Left lung (tissue), 14 donors: ENCODE measurements at places on chromosomes 5 and 9. TPM values are rescaled to one million over a fixed set of nuclear protein-coding genes. Genes with fewer than 3 reads are reported as not detected.

The PCDHGA2 gene
- 3.6 TPM for total RNA-seq

The OR1Q1 gene
- not detected for total RNA-seq

DNA sequence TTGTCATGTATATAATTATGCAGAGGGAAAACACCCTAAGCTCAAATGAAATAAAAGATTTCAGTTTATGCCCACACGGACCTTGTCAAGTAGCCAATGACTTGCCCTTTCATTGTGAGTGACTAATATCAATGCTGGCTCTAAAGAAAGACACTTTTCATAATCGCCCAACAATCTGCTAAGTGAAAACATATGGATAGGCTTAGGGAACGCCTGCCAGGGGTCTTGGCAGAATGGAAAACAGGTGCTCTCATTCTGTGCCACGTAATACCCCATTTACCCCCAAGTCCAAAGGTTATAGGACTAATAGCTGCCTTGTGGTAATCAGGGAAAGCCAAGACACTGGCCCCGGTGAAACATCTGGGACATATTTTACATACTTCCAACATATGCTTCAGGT lies 157.7 kb downstream of the SLF1 start:
- no peaks in the 10 kb centered on the region for H3K27me3 ChIP-seq
- H3K4me1 ChIP-seq: no peaks in the 10 kb centered on the region
- H3K4me3 ChIP-seq: no peak overlapping the region
- no peak overlapping the region for H3K27ac ChIP-seq
- DNase-seq: no peak

The OTP gene
- total RNA-seq: not detected

DNA sequence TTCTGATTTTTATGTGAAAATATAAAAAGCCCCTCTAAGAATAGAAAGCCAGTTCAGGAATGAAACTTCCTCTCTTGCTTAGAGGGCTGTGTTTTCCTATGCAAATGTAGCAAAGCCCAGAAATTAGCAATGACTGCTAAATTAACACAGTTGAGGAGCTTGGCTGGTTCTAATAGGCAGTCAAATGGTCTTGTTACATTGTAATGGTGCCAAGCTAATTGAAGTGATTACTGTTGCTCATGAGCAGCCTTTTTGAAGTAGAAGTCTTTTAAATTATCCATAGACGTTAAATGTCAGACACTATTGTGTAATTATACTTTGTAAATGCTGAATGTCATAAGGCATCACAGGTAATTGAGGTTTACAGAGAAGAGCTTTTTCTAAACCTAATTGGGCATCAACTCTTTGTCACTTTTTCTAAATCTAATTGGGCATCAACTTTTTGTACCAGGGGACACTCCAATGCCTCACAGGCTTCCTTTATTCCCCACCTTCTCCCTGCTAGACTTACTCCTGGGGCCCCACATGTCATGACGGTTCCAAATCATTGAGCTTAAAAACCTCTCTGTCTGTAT lies 229.1 kb downstream of the PSAT1 start:
- no peak overlapping the region for H3K27ac ChIP-seq
- DNase-seq: no peak
- no peaks in the 10 kb centered on the region for H3K36me3 ChIP-seq
- no peaks in the 10 kb centered on the region for H3K27me3 ChIP-seq
- no peaks in the 10 kb centered on the region for H3K4me1 ChIP-seq

DNA sequence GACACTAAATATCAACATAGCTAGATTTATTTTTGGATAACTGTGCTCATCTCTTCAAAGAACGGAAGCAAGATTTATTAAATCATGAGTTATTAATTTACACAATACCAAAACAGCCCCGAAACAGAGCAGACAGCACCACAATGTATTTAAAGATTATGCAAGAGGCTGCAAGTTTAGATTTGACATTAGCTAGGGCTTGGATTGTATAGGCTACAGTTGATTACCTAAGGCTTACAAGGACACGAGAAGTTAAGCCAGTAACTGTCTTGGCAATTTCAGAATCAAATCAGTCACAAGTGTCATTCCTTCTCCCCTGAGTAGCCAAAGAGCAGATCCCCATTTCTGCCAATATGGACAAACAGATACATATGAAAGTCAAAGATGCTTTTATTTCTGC lies 152.6 kb downstream of the MED27 start:
- no peak overlapping the region for H3K4me3 ChIP-seq
- no peaks in the 10 kb centered on the region for H3K27me3 ChIP-seq
- no peak overlapping the region for H3K27ac ChIP-seq
- no peaks in the 10 kb centered on the region for H3K36me3 ChIP-seq
- no peaks in the 10 kb centered on the region for H3K4me1 ChIP-seq

DNA sequence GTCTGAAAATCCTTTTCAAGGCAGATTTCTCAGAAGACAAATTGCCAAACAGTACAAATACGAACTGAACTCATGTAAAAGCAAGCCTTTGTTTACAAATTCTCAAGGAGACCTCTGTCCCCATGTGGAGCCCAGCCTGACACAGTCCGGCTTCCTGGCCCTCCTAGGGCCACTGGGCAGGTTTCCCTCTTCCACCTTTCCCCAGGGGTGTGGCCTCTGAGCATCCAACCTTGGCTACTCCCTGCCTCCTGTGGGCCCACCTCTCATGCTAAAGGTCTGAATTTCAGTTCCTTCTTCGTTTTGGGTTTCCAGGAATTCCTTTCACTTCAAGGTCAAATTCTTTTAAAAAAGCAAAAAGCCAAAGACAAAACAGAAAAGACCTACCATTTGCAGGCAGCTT lies 10.1 kb downstream of the DAP start:
- no peak for DNase-seq
- no peak overlapping the region for H3K4me3 ChIP-seq
- no peak overlapping the region for H3K27ac ChIP-seq
- H3K27me3 ChIP-seq: no peaks in the 10 kb centered on the region
- no peaks in the 10 kb centered on the region for H3K4me1 ChIP-seq
- H3K36me3 ChIP-seq: no peaks in the 10 kb centered on the region

- no peak for DNase-seq
- H3K27me3 ChIP-seq: no peaks in the 10 kb centered on the region
- H3K27ac ChIP-seq: no peak overlapping the region
These were observed 534.5 kb downstream of the TMEM38B start for GRCh38 chr9:106228861-106229260.

The SPAG8 gene
- 1.8 TPM for total RNA-seq

DNA sequence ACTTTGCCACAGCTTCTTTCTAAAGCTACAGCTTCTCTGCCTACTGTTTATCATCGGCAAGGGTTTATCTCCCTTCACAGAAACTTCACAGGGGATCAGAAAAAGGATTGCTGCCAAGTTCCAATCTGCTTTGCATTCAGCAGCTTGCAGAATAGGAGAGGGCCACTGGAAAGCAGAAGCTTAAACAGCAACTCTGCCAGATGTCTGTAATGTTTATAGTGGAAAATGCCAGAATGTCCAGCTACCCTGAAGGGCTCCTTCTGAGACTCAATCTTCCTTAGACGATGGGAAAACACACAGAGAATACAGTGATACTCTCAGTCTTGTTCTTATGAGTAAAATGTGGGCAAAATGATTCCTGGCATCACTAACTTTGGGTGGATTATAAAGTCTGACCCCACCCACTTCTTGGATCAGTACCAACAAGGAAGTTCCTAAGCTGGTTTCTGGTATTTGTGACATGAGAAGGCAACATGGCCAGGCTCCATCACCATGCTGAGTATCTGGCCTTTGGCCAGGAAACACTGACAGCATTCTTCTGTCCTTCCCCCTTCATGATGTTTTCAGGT lies 19.0 kb downstream of the STOM start:
- no peaks in the 10 kb centered on the region for H3K36me3 ChIP-seq
- no peak overlapping the region for H3K4me3 ChIP-seq
- DNase-seq: peak; percentile 85
- H3K27me3 ChIP-seq: no peaks in the 10 kb centered on the region

GRCh38 chr5:148336704-148337435 lies 1.5 kb downstream of the SPINK9 start:
- H3K4me3 ChIP-seq: no peak overlapping the region
- H3K4me1 ChIP-seq: no peaks in the 10 kb centered on the region

DNA sequence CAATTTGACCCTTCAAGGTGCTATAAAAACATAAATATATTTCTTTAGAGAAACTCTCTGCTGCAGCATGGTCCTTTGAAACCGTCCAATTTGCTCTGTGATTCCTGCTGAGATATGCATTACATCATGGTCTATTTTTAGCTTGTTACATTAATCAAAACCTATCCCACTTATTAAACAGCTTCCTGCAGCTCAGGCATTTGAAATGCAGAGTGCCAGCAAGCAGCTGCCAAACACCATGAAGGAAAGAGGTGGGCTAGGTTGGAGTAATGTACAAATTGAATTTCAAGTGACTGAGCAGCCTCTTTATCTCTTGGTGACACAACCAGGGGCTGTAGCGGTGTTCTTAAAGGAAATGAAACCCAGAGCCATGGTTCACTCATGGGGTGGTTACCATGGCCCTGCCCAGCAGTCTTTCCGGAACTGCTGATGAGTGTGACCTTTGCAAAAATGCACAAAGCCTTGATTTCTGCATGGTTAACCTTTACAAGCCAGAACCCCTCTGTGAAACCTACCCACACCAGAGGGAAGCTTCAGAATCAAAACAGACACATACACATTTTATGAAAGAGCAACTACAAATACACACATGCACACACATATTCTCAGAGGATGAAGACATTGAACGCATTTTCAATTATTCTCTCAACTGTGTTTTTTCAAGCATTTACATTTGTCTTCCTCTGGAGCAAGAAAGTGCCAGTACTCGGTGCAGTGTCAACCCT lies 155.8 kb upstream of the ZNF608 start:
- H3K36me3 ChIP-seq: no peaks in the 10 kb centered on the region
- H3K27me3 ChIP-seq: no peaks in the 10 kb centered on the region
- H3K27ac ChIP-seq: peak overlapping the region; percentile 2
- no peak for DNase-seq

DNA sequence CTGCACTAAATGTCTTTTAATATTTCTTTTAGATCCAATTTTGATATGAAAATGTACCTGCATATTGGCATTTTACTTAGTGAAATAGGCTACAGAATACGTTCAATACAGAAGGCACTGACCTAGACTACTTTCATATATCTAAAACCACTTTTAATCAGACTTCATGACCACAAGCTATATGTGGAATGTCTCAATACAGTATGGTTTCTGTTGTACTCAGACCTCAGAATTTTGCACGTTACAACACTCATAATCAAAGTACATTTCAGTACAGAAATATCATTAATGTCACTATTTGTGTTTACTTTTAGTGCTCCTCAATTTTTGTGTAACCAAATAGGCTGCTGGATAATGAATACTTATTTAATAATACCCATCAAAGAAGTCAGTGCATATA lies 74.8 kb downstream of the MEF2C start:
- H3K27me3 ChIP-seq: no peaks in the 10 kb centered on the region
- peaks cover 4% of the 10 kb centered on the region for H3K36me3 ChIP-seq
- DNase-seq: no peak
- H3K4me1 ChIP-seq: peaks cover 7% of the 10 kb centered on the region
- no peak overlapping the region for H3K4me3 ChIP-seq
- H3K27ac ChIP-seq: no peak overlapping the region

The SARDH gene
- 3.9 TPM for total RNA-seq

DNA sequence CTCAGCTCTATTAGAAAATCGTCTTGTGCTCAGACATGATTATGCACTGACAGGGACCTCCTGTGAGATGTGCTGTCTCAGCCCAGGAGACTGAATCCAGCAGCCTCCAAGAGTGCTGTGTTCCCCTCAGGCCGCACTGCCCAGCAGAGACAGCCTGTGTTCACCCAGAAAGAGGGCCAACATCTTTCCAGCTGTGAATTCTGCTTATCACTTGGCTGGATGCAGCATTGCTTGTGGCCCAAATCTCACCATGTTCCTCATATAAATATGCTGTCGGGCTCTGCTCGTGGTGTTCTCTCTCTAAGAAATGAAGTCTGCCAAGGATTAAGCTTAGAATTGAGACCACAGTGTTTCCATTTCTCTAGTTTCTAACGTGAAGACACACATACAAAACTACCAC lies 983.0 kb upstream of the WWC1 start:
- H3K4me3 ChIP-seq: no peak overlapping the region
- no peak overlapping the region for H3K27ac ChIP-seq
- H3K36me3 ChIP-seq: no peaks in the 10 kb centered on the region

The ADAMTS6 gene
- 5.8 TPM for total RNA-seq

The PCDHGB3 gene
- 1.5 TPM for total RNA-seq

The SDHA gene
- total RNA-seq: 101 TPM

The IL31RA gene
- 0.16 TPM for total RNA-seq

The NOXA1 gene
- 6.1 TPM for total RNA-seq

- H3K4me3 ChIP-seq: no peak overlapping the region
- H3K36me3 ChIP-seq: no peaks in the 10 kb centered on the region
These were observed 32.8 kb downstream of the ENTREP1 start for GRCh38 chr9:69357821-69358220.

The CAMK4 gene
- total RNA-seq: 1.0 TPM

DNA sequence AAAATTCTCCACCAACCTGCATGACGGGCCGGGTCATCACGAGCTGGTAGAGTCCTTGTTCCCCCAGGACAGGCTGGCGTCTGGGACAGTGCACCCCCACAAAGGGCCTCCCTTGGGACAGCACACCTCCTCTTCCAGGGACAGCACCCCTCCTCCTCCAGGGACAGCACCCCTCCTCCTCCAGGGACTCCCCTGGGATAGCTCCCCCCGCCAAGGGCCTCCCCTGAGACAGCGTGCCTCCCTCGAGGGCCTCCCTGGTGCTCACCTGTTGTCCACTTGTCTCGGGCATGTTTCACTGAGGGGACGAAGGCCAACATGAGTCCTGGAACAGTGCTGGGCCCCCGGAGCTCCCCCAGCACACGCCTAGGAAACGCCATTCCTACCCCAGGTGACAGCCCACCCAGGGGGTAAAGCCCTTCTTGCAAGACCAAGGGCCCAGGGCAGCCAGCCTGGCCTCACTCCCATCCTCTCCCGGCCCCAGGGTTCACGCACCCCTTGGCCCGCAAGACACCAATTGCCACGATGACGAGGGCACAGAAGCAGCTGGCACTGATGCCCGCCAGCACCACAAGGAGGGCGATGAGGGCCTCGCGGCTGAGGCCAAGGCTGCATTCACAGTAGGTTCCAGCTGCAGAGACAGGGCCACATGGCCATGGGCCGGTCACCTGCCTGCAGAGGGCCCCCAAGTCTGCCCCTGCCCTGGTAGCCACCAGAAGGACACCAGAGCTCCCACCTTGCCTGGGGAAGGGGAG lies 531 bp downstream of the TMEM210 start:
- DNase-seq: no peak
- no peak overlapping the region for H3K27ac ChIP-seq
- H3K36me3 ChIP-seq: no peaks in the 10 kb centered on the region
- peaks cover 97% of the 10 kb centered on the region for H3K27me3 ChIP-seq
- H3K4me3 ChIP-seq: no peak overlapping the region
- peaks cover 8% of the 10 kb centered on the region for H3K4me1 ChIP-seq

The SPAAR gene
- 6.8 TPM for total RNA-seq

DNA sequence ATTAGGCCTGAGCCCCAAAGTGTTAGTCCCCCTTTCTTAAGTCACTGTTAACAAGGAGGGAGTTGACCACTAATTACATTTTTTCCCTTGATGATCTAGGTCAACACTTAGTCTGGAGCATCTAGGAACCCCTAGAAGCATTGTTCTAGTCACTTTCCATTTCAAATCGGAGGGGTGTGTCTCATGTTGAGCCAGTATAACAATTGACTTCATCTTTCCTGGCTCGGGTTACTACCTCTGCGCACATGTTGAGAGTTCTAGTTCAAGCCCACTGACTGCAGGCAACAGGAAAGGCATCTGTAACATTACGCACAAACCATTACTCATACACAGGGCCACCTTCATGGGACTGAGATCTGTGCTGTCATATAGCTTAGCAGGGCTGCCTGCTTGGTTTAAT lies 164.9 kb downstream of the NTRK2 start:
- H3K4me1 ChIP-seq: no peaks in the 10 kb centered on the region
- H3K27me3 ChIP-seq: no peaks in the 10 kb centered on the region
- H3K27ac ChIP-seq: no peak overlapping the region
- no peak for DNase-seq

The CCL21 gene
- 39.1 TPM for total RNA-seq
